Adipocyte (in vitro differentiated cells): ENCODE measurements at places on chromosomes 2 and 18.
A peak's percentile ranks its signal among the peaks of the same experiment; 100 is the strongest.

DNA sequence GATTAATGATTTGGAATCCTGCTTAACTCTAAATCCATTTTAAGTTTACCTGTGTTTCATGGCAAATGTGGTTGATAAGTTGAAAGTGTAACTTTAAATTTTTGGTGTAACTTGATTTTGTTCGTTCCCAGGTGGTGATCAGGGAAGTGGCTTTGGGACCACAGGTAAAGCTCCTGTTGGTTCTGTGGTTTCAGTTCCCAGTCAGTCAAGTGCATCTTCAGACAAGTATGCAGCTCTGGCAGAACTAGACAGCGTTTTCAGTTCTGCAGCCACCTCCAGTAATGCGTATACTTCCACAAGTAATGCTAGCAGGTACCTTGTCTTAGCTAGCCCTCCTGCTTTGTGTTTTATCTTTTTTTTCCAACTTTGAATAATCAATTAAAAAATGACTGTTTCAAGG lies 62.8 kb downstream of the AGFG1 start:
- DNase-seq: no peak

DNA sequence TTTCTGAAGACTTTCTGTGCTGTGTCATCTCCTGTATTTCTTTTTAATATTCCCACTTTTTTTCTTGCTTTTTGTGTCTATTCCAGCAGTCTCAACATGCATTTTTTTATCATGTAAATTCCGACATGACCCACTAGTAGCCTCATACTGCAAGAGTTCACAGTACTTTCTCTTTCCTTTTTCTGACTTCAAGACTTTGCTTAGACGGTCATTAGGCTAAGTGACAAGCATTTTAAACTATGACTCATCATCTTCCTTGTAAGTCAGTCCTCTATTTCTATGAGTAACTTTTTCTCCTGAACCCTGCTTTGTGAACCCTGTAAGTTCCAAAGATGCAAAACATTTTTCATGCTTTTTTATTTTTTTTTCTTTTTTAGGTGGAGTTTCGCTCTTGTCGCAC lies 381.2 kb downstream of the TXNL1 start:
- peak; percentile 72 for DNase-seq

DNA sequence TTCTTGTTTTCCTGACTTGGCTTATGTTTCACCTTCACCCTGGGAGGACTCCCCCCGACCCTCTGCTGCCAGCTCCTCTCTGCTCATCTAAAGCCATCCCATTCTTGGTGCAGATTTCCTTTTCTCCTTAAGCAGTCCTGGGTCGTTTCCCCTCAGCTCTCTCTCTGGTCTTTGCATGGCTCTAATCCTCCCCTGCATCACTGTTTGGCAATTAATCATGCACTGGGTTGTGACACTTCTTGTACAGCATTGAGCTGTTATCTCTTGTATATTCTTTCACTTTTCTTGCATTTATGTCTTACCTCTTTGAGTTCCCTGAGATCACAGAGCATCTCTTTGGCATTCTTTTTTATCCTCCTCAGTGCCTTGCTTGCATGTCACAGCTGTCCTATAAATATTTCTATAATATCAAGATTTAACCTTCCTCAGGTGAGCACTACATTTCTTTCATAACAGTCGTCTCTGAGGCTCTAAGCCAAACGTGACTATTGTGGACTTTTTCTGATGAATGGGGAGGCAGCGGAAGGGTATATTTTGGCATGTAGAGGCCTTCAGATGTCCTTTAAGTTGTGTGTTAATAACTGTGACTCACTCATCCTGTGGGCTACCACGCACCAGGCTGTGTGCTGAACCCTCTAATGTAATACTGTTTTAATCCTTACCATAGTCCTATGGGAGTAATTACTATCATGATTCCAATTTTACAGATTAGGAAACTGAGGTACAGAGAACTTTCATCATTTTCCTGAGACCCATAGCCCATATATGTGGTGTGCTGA lies 507.5 kb downstream of the SLC4A3 start:
- DNase-seq: no peak

- DNase-seq: no peak
These were observed 103.8 kb upstream of the CCDC150 start for GRCh38 chr2:196535742-196536141.

GRCh38 chr18:63970809-63971205 lies 926 bp downstream of the SERPINB8 start:
- peak; percentile 71 for DNase-seq

DNA sequence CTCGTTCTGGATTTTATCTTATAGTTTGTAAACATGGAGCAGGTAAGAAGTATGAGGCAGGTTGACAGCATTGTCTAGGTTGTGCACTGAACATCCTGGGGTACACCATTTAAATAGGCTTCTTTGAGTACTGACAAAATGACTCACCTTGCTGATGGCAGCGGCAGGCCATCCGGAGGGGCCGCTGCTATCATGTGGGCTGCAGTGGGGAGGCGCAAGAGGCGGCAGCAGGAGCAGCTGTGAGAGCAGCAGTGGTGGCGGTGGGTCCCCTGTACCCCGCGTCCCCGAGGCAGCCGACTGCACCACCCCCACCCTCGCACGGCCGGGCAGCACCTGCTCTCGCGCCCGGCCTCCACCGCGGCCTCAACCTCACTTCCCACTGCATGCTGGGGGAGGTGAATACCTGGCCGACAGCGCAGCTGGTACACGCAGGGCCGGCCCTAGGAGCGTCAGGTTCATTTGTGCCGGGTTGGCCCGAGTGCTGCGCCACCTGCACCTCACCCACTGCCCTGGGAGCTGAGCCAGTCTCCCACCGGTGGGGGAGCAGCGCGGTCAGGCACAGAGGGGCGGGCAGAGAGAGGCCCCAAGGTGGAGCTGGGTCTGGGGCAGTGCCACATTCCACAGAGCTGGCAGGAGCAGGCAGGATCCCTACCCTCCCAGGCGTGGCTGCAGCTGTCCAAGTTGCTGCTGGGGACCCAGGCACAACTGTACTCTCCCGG lies 154.5 kb upstream of the RBMS1 start:
- DNase-seq: no peak

DNA sequence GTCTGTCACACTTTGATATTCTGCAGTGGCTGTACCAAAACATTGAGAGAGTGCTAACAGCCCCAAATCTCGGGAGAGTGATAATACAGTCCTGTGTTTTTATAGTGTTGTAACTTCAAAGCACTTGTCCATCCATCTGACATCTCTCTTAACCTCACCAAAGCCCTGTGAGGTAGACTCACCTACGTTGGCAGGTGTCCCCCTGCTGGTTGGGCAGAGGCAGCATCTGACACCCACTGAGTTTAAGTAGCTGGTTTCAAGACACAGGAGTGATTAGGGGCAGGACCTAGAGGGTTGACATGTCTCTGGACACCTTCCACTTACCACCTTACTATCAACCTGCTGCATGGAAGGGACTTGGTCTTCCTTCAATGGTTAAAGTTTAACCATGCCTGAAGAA lies 22.9 kb downstream of the COLEC12 start:
- DNase-seq: no peak

DNA sequence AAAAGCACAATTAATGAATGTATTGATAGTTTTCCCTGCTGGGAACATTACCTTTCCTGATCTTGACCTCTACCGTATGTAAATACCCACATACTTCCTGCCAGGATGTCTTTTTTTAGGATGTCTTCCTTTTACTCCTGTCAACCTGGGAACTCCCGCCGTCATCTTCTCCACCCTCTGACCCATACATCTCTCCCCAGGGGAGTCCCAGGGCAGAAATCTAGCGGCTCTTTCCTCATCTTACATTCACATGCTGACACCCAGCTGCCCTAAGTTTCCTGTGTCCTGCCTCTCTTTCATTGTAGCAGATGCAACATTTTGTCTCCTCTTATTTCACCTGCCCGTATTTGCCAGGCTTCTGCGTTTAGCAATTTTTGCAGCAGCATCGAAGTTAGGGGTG lies 107.8 kb downstream of the CRIM1 start:
- DNase-seq: no peak

DNA sequence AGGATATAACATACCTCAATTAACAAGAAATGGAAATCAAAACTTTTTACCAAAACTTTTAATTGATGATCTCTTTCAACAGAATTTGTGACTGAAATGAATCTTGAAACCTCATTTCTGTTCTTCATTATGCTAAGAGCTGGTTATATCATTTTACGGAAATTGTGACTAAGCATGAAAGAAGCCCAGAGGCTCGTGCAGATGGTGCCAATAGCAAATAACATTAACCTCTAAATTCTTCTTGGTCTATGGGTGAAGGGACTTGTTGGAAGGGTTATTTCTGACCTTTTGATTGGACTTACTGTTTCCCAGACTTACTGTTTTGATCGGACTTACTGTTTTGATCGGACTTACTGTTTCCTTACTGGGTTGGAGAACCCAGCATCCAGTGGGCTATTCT lies 435.6 kb downstream of the TDRD15 start:
- no peak for DNase-seq

DNA sequence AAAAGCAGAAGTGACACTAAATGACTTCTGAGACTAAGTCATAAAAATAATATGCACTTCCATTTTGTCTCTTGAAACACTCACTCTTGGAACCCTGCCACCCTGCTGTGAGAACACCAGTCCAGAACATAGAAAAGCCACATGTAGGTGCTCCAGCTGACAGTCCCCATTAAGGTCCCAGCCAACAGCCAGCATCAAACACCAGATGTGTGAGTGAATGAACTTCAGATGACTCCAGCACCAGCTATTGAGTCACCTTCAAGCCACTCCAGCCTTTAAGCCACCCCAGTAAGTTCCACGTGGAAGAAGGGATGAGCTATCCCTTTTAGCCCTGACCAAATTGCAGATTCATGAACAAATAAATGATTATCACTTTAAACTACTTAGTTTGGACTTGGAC lies 31.5 kb upstream of the LGALSL start:
- no peak for DNase-seq

GRCh38 chr18:70848329-70848728 lies 559.5 kb downstream of the SOCS6 start:
- no peak for DNase-seq

- DNase-seq: no peak
These were observed 22.5 kb downstream of the PIGN start for GRCh38 chr18:62164310-62164709.

GRCh38 chr2:51990684-51991083 lies 958.8 kb upstream of the NRXN1 start:
- DNase-seq: no peak

DNA sequence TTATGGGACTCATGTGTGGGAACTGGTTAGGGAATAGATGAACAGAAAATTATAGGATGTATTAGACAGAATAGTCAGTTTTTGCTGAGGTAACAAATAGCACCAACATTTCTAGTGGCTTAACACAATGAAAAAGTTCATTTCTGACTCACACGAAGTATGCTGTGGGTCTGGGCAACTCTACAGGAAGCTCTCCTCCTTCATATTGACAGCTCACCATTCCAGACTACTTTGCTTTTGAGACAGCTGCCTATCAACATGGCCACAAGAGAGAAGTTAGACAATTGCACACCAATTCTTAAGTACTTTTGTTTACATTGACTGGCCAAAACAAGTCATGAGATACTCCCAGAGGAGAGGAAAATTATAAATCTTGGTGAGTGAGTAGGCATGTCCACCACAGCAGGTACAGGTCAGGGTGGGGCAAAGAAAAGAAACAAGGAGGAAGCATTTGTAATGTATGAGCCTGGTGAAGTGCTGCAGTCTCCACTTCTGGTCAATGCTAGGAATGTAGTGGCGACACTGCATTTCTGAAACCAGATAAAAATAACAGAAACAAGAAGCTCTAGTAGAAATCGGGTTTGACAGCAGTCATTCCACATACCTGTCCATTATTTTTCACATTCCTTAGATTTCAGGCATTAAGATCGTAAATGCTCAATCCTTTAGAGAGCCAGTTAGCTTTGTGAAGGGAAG lies 141.6 kb downstream of the ICOS start:
- DNase-seq: no peak

GRCh38 chr18:32349728-32350395 lies 120.8 kb downstream of the GAREM1 start:
- DNase-seq: peak; percentile 97

GRCh38 chr2:145022666-145023333 lies 502.9 kb upstream of the ZEB2 start:
- peak; percentile 87 for DNase-seq

DNA sequence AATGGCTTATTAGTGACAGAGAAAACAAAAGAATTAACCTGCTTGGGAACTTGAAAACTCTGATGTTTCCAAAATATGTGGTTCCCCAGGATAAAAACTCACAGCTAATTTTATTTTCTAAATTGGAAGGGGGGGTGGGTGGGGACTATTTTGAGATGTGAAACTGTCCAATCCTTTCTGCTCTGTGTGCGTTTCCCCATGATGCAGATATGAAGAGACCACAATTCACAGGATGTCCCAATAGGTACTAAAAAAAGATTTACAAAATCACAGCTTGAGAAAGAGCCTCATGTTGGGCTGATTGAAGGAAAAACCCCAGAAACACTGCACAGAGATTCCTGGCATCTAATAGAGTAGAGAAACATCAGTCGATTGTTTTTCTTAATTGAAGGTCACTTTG lies 273.2 kb downstream of the ARHGAP15 start:
- DNase-seq: no peak

- DNase-seq: peak; percentile 30
These were observed 16.2 kb downstream of the CHCHD5 start for GRCh38 chr2:112600634-112601033.

- DNase-seq: no peak
These were observed 372.5 kb upstream of the SYT4 start for GRCh38 chr18:43649649-43650357.

DNA sequence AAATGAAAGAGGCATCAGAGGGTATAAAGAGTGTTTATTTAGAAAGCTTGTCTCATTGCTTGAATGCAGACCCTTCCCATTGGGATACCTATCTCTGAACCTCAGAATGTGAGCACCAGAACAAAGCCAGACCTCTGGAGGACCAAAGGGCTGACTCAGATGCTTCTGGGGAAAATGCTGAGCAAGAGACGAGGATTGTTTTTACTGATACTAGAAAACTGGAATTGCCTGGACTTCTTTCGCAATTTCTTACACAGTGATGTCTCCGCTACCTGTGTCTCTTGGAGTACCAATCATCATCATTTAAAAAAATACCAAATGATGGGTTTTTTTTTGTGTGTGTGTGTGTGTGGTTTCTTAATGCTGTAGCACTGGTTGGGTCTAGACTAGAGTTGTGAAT lies 55.6 kb upstream of the CCDC85A start:
- DNase-seq: no peak

- no peak for DNase-seq
These were observed 23.4 kb upstream of the RAPGEF4 start for GRCh38 chr2:172712251-172712650.

- no peak for DNase-seq
These were observed 176.1 kb downstream of the INSIG2 start for GRCh38 chr2:118264232-118264990.

DNA sequence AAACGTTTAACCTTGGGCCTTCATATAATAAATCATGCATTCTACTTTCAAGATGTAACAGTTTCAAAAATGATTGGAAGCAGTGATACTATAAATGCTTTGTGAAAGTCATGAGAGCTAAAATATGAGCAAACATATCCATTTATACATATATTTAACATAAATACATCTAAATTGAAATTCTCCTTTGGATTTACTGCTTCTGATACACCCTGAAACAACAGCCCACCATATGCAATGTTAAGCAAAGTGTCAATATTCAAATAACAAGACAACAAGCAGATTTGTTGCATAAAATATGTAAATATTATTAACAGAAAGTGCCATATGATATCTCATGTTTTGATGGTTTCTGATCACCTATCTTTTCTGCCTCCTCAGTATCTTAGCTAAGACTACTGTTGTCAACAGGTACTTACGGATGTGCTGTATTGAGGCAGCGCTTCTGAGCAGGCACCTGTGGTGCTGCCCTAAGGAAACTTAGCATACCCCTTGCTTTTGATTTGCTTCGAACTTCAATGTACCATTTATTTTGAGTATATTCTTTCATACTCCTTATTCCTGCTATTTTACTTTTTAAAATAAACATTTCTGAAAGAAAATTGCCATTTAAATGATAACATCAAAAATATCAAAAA lies 6.1 kb downstream of the FIGN start:
- no peak for DNase-seq
